Activated B cell treated with CpG ODN at 0.5 μM for 24 hours (primary cell): ENCODE measurements at places on chromosomes 12 and 14.

GRCh38 chr12:128571906-128572810 lies 251.6 kb downstream of the SLC15A4 start:
- no peaks in the 10 kb centered on the region for H3K36me3 ChIP-seq
- H3K27me3 ChIP-seq, result no peaks in the 10 kb centered on the region
- no peaks in the 10 kb centered on the region for H3K4me1 ChIP-seq

DNA sequence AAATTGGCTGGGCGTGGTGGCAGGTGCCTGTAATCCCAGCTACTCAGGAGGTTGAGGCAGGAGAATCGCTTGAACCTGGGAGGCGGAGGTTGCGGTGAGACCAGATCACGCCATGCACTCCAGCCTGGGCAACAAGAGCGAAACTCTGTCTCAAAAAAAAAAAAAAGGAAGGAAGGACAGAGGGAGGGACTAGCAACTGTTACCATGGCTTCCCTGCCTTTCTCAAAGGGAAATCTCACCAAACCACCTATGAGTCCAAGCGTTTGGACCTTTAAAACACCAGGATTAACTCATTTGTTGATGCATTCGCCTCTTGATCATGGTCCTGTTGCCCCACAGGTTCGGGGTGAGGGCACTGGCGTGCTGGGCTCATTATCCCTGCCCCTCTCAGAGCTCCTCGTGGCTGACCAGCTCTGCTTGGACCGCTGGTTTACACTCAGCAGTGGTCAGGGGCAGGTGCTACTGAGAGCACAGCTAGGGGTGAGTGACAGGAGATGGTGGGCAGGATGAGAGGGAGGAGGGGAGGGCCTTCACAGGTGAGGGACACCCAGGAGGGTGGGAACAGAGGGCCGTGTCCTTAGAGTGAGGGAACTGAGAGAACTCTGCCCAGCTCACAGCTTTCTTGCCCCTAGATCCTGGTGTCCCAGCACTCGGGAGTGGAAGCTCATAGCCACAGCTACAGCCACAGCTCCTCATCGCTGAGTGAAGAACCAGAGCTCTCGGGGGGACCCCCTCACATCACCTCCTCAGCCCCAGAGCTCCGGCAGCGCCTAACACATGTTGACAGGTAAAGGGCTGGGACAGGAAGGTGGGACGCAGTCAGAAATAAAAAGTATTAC lies 10.2 kb upstream of the MYL6B start:
- no peaks in the 10 kb centered on the region for H3K27me3 ChIP-seq
- no peak for DNase-seq
- H3K4me1 ChIP-seq, result peaks cover 15% of the 10 kb centered on the region

- no peak overlapping the region for H3K4me3 ChIP-seq
- DNase-seq, result no peak
- no peaks in the 10 kb centered on the region for H3K4me1 ChIP-seq
- no peaks in the 10 kb centered on the region for H3K36me3 ChIP-seq
Observed at GRCh38 chr12:93041416-93041815, 112.3 kb upstream of the EEA1 start.

DNA sequence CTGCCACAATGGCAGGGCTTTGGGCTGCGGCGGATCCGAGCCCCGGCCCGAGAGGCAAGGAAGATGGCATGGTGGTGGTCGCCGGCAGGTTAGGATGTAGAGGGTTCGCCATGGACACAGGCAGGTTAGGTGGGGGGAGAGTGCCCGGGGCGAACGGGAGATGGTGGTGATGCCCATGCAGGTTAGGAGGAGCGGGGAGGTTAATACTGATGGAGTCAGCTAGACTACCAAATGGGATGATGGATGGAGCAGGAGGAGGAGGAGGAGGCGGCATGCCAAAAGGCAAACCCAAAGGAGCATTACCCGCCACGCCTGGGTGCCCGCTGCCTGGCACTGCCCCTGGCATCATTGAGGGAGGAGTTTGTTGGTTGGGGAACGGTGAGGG lies 6.2 kb downstream of the MYL6 start:
- no peak for DNase-seq
- peaks cover 87% of the 10 kb centered on the region for H3K36me3 ChIP-seq
- H3K27me3 ChIP-seq, result no peaks in the 10 kb centered on the region
- no peak overlapping the region for H3K27ac ChIP-seq
- H3K4me3 ChIP-seq, result no peak overlapping the region

GRCh38 chr14:100629696-100630095 lies 42.5 kb upstream of the BEGAIN start:
- H3K4me3 ChIP-seq, result no peak overlapping the region
- H3K27me3 ChIP-seq, result peaks cover 12% of the 10 kb centered on the region
- no peak for DNase-seq
- H3K36me3 ChIP-seq, result no peaks in the 10 kb centered on the region
- H3K4me1 ChIP-seq, result no peaks in the 10 kb centered on the region

GRCh38 chr12:52895726-52896189 lies 9.1 kb downstream of the KRT8 start:
- DNase-seq, result no peak
- no peaks in the 10 kb centered on the region for H3K36me3 ChIP-seq
- H3K27me3 ChIP-seq, result peaks cover 21% of the 10 kb centered on the region
- H3K4me3 ChIP-seq, result no peak overlapping the region

DNA sequence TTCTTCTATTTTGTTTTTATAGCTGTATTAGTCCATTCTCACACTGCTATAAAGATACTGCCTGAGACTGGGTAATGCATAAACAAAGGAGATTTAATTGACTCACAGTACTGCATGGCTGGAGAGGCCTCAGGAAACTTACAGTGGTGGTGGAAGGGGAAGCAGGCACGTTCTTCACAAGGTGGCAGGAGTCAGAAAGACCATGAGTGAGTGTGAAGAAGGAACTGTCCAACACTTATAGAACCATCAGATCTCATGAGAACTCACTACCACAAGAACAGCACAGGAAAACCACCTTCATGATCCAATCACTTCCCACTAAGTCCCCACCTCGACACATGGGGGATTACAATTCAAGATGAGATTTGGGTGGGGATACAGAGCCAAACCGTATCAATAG lies 42.3 kb downstream of the ARMH4 start:
- H3K4me3 ChIP-seq, result no peak overlapping the region
- no peak overlapping the region for H3K27ac ChIP-seq
- no peaks in the 10 kb centered on the region for H3K36me3 ChIP-seq
- DNase-seq, result no peak
- H3K27me3 ChIP-seq, result peaks cover 6% of the 10 kb centered on the region
